ENCODE measurements at places on chromosomes 3 and 15.

- H3K36me3 ChIP-seq = no peaks in the 10 kb centered on the region
- no peak for DNase-seq
- no peak overlapping the region for H3K4me3 ChIP-seq
Measured at GRCh38 chr3:16795581-16795980, 89.2 kb upstream of the PLCL2 start.

- H3K27ac ChIP-seq = no peak overlapping the region
- H3K4me3 ChIP-seq = no peak overlapping the region
- H3K4me1 ChIP-seq = no peaks in the 10 kb centered on the region
- H3K27me3 ChIP-seq = no peaks in the 10 kb centered on the region
- no peak for DNase-seq
- H3K36me3 ChIP-seq = no peaks in the 10 kb centered on the region
Measured at GRCh38 chr15:37693926-37694325, 240.5 kb upstream of the TMCO5A start.

GRCh38 chr15:41891946-41892345 lies 1.9 kb downstream of the SPTBN5 start:
- H3K4me1 ChIP-seq = peaks cover 18% of the 10 kb centered on the region
- no peak for DNase-seq
- no peaks in the 10 kb centered on the region for H3K36me3 ChIP-seq
- H3K4me3 ChIP-seq = no peak overlapping the region
- H3K27ac ChIP-seq = no peak overlapping the region

- no peak within 1 kb of the TSS for H3K27ac ChIP-seq
- no peaks in the 10 kb centered on the region for H3K4me1 ChIP-seq
- H3K4me3 ChIP-seq = no peak within 1 kb of the TSS
- H3K27me3 ChIP-seq = no peaks in the 10 kb centered on the region
Measured at GRCh38 chr3:8733332-8734094, at the start of gene CAV3. Gene CAV3 (plus strand): TSS chr3:8733802. CDS start chr3:8733877, 75 bp downstream.

Data from transverse colon (tissue), 4 donors.